Suprapubic skin (tissue), 4 donors: ENCODE measurements at places on chromosomes 7 and 10. TPM values are rescaled to one million over a fixed set of nuclear protein-coding genes. Genes with fewer than 3 reads are reported as not detected.
A peak's percentile ranks its signal among the peaks of the same experiment; 100 is the strongest.

DNA sequence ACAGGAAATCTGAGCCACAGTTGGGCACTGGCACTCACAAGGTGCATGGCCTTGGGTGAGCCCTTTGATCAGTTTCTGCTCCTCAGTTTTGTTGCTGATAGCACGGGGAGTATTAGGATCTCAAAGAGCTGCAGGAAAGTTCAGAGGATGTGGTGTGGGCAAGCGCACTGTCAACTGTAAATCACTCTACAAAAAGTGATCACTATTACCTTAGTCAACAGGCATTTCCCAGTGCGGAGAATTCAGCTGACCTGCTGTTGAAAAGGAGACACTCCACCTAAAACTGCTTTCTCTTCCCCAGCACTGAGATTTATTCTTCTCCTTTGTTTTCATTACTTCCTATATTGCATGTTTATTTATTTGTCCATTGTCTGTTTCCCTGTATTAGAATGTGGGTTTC is 331.0 kb downstream of the PRPF18 start:
- no peak overlapping the region for H3K27ac ChIP-seq
- H3K4me1 ChIP-seq: no peaks in the 10 kb centered on the region
- no peak for DNase-seq
- H3K4me3 ChIP-seq: no peak overlapping the region

Gene PBLD
- total RNA-seq: 4.0 TPM

Gene AKR1C4
- 1.1 TPM for total RNA-seq

- H3K36me3 ChIP-seq: no peaks in the 10 kb centered on the region
- no peak overlapping the region for H3K4me3 ChIP-seq
- H3K27ac ChIP-seq: no peak overlapping the region
- no peaks in the 10 kb centered on the region for H3K27me3 ChIP-seq
- H3K4me1 ChIP-seq: peaks cover 9% of the 10 kb centered on the region
Measured at GRCh38 chr7:22697876-22698606, 29.0 kb upstream of the IL6 start.

DNA sequence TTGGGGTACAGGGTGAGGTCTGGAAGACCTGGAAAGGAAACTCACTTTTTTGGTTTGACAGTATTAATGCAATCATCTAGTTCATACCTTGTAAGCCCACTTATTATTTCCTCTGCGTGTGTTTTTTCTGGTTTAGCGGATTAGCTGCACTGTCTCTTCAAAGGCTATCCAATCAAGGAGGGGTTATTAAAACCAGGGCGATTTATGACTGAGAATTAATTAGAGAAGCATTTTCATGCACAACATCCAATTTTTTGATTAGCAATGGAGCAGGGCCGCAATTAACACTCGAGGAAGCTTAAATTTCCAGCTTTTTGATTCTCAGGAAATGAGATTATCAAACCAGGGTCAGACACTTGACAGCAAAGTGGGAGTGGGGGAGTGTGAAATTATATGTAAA is 248.9 kb downstream of the EXOC4 start:
- H3K36me3 ChIP-seq: no peaks in the 10 kb centered on the region
- H3K4me3 ChIP-seq: no peak overlapping the region
- no peaks in the 10 kb centered on the region for H3K27me3 ChIP-seq
- no peaks in the 10 kb centered on the region for H3K4me1 ChIP-seq

DNA sequence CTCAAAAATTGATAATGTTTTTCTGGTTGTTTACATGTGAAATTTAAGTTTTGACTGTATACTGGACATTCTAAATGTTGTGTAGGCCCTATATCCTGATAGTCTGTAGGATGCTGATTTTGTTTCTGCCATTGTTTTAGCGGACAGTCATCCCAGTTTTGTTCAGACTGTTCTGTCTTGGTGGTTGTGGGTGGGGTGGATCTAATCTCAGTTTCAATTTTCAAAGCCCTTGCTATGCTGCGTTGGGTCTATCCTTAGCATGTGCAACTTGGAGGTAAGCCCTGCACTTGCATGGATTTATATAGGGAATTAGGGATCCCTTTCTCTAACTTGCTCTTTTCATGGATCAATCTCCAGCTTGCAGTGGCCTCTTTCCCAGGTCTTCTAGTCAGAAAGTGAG is 19.1 kb downstream of the DBF4 start:
- no peaks in the 10 kb centered on the region for H3K27me3 ChIP-seq
- no peaks in the 10 kb centered on the region for H3K4me1 ChIP-seq
- H3K4me3 ChIP-seq: no peak overlapping the region
- H3K36me3 ChIP-seq: peaks cover 11% of the 10 kb centered on the region
- no peak overlapping the region for H3K27ac ChIP-seq
- no peak for DNase-seq

Gene PAX4
- not detected for total RNA-seq

GRCh38 chr10:89296220-89296648 is 5.6 kb upstream of the IFIT2 start:
- H3K4me1 ChIP-seq: peaks cover 25% of the 10 kb centered on the region
- peak overlapping the region; percentile 69 for H3K27ac ChIP-seq
- H3K4me3 ChIP-seq: no peak overlapping the region
- H3K36me3 ChIP-seq: no peaks in the 10 kb centered on the region
- H3K27me3 ChIP-seq: no peaks in the 10 kb centered on the region
